ENCODE measurements at places on chromosomes 4 and X.

- peak; percentile 28 for DNase-seq
These were observed 10.8 kb downstream of the DGKQ start for GRCh38 chr4:962231-963208.

DNA sequence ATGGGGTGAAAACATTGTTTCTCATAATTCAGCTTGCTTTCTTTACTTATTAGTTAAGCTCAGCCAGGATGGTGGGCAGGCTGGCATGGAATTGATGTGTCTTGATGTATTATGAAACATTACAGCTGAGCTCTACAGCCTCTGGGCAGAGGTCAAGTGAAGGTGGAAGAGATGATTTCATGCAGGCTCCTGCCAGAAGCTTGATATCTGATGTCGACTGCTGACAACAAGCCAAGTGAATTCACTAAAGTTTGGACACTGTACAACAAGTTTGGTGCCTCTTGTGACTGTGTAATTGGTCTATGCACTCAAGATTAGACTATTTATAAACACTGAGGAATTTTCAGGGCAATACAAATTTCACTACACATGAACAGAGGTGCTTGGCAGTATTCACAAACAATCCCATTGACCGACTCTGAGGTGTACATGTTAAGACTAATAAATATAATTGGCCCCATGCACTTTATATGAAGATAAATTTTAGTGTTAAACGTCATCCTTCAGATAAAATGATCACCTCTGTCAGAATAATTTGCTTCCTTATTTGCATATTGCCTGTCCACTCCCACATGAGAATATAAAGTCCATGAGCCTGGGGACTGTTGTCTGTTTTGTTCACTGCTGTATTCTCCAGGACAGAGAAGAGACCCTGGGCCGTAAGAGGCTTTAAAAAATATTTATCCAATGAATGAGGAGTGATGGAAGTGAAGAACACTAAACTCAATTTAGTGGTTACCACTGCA, 612.2 kb downstream of the IQCM start:
- peak; percentile 43 for DNase-seq

DNA sequence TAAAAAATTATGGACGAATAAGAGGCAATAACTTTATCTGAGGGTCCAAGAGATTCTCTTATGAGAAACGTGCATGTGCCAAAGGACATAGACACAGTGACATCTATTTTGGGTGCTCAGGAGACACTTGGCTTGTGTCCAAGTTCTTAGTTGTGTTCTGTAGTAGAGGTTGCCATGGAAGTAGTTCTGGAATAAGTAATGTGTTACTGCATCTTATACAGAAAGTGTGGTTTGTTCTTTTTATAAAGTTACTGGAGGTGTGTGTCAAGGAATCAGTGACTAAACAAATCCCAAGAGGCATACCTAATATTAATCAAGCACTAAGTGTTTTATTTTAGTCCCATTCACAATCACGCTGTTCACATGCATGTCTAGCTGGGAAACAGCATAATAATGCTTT, 305.7 kb downstream of the ARHGAP24 start:
- no peak for DNase-seq

DNA sequence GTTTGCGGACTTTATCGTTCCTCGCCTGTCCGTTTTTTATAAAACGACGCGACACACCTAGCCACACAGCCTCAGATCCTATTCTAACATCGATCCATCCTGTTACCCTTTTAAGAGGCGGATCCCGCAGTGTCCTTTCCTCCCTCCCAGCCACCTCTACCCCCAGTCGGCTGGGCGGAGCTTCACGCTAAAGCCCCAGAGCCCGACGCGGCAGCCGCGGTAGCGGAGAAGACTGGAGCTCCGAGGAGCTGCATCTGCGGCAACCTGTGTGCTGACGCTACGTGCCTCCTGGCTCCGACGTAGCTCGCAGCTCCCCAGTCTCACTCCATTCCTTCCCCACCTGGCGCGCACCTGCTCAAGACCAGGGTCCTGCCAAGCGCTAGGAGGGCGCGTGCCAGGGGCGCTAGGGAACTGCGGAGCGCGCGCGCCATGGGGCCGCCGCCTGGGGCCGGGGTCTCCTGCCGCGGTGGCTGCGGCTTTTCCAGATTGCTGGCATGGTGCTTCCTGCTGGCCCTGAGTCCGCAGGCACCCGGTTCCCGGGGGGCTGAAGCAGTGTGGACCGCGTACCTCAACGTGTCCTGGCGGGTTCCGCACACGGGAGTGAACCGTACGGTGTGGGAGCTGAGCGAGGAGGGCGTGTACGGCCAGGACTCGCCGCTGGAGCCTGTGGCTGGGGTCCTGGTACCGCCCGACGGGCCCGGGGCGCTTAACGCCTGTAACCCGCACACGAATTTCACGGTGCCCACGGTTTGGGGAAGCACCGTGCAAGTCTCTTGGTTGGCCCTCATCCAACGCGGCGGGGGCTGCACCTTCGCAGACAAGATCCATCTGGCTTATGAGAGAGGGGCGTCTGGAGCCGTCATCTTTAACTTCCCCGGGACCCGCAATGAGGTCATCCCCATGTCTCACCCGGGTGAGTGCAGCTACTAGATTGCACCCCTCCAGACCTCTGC, at the start of gene RNF128:
Gene RNF128 (plus strand): TSS at position 217 of the 953 bp plus-strand sequence. CDS start 213 bp downstream, at position 430.
- DNase-seq: peak; percentile 30

DNA sequence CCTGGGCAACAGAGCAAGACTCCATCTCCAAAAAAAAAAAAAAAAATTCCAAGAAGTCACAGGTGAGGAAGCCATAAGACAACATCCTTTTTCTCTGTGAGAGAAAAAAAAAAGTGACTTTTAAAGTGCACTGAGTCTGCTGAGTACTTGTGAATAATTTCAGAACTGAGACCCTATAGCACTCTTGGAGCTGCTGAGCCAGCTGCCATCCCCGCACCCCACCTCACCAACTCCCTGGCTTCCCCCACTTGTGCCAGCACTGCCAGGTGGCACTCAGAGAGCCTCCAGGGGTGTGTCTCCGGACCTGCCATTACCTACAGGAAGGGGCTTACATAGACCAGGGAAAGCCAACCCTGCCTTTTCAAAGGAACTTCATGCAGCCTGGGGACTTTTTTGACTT, 39.2 kb upstream of the HS3ST1 start:
- DNase-seq: no peak

DNA sequence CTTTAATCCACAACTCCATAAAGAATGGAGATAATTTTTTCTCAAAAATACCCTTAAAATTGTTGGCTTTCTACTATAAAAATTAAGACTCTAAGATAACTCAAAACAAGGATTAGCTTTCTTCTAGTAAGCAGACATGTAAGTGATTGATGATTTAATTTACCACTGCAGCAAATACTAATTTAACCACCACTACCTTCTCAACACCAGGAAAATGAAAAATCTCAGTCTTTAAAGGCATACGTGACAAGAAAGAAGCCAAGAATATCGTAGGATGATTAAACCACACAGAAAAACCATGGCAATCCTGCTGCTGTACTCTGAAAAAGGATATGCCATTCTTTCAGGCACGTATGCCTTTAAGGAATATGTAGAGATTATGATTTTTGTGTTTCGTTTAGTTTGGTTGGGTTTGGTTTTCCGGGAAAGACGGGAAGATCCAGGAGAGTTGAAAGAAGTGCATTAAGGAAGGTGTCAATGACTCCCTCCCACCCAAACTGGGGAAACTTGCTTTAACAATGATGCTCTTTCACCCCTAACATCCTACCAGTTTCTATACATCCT, 881 bp downstream of the LRCH2 start:
- DNase-seq: no peak

DNA sequence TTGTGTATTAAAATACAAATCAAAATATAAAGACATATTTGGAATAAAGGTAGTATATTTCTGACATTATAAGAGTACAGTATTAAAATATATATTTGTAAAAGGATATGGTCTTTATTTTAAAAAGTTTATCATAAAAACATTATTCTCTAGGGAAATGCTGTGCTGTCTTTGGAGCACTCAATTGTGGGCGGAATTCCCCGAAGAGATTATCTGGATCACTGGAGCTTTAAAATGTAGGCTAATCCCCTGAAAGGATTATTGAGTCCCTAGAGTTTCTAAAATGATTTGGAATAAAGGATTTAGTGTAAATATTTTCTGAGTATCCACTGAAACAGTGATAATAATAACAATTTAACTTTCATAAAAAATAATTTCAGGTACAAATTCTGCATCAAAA, 1239.4 kb downstream of the TECRL start:
- no peak for DNase-seq

- no peak for DNase-seq
These were observed 62.5 kb downstream of the MGST2 start for GRCh38 chr4:139728146-139728545.

DNA sequence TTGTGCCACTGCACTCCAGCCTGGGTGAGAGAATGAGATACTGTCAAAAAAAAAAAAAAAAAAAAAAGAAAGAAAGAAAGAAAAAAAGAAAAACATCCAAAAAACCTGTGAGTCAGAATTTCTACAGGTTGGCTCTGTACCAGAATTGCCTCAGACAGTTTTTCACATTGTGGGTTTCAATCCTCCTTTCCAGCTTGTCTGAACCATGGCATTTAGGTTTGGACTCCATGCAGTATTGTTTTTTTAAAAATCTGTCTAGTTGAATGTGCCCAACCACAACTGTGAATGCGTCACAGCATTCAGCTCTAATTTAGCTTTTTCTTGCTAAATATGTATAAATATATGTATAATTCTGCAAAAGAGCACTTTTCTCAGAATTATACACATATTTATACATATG, 31.4 kb upstream of the ARSH start:
- no peak for DNase-seq

- DNase-seq: no peak
These were observed 77.6 kb downstream of the NWD2 start for GRCh38 chr4:37322122-37322521.

DNA sequence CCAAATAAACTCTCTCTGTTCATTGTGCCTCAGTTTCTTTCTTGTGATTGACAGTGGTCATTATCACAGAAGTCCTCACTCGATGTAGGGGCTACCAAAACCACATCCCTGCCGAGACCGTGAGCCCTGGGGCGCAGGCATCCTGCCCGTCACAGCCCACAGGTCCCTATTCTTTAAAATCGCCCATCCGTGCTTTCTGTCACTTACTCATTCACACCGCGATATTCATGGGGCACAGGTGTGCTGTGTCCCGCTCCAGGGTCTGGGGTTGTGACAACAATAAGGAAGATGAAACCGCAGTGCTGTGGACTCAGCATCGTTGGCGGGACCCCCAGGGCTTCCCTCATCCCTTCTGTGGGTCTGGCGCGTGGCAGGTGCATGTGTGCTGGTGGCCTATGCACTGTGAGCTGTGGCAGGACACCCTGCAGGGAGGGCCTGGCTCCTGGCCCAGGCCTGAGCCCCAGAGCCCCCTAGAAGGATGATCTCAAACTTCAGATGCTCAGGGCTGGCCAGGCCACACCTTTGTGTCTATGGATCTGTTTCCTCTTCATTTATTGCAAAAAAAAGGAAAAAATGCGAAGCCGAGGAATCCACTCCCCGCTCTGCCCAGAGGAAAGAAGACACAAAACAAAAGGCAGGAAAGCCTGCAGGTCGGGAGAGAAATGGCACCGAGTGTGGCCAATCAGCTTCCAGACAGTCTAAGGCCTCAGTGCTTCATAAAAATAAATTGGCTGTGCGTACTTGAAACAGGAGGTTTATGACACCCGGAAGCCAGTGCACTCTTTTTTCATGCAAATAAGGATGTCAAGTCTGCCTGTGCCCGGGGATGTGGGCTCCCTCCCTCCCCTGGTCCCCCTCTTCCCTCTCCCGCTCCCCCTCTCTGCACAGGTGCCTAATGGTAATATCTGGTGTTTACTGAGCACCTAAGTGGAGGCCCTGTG, 109.5 kb upstream of the ADRA2C start:
- DNase-seq: no peak

DNA sequence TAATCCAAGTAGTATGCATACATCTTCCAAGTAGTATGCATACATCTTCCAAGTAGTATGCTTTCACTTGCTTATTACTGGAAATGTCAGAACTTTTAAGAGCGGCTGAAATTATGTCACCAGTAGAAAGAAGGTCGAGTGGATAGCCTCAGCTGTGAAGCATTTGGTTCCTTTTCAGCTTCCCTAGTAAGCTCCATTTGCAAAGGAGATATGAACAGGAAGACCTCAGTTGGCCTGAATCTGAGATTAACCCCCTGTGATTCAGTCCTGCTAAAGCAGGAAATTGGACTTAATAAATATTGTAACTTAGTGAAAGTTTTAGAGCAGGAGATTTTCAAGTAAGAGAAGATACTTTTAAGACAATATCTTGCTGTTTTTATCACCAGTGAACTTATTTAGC, 48.1 kb downstream of the PCDH7 start:
- no peak for DNase-seq

DNA sequence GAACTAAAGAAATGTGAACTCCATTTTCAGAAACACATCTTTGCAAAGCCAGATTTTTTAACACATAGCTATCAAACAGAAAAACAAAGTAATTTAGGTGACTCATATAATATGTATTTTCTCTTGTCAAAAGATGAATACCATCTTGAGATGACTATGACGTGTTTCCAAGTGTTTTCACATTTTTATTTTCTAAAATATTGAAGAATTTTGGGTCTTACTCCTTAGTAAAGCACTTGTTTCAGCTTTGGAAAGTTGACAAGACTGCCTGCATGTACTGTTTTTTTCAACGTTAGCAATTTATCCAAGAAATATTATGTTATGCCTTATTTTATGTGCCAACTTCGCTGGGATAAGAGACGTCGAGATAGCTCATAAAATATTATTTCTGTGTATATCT, 733.9 kb upstream of the EPHA5 start:
- no peak for DNase-seq

- DNase-seq: no peak
These were observed 1.8 kb downstream of the PGAM4 start for GRCh38 chrX:77967631-77968030.

DNA sequence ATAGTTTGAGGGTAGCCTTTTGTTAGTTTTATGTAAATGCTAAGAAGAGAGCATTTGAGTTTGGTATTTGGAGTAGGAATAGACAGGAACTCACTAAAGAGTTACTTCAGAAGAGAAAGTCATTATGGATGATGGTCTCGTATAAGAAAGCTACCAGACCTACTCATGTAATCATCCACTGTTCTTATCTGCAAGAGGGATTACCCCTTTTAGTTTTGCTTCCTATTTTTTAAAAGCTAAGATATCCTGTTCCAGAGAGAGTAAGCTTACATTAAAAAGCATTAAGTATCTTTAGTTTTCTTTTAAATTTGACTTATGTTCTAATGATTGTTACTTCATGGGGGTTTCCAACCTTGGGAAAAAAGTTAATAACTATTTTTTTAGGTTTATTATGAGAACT, 12.5 kb upstream of the ART3 start:
- DNase-seq: no peak

DNA sequence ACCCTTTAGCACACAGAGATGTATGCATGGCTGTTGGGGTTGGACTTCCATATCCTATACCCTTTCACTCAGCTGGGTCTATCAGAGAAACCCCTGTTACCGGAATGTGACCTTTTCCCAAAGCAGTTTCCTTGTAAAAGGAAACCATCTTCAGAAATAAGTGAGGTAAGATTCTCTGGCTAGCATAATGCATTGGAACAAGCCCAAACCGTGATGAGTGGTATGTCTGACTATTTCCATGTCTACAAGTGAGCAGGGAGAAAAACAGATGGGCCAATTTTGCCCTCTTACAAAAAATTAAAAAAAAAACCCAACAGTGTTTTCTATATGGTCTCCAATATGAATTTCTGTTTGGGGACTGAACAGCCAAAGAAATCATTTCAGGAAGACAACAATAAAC, 283.9 kb downstream of the SMARCA1 start:
- DNase-seq: no peak
